ENCODE measurements at places on chromosomes 12 and 14.

GRCh38 chr14:74261288-74261687 lies 22.0 kb downstream of the VSX2 start:
- no peak for DNase-seq

- DNase-seq, result no peak
Measured at GRCh38 chr12:8080120-8080519, 2.0 kb upstream of the NECAP1 start.

- DNase-seq, result no peak
Measured at GRCh38 chr12:124397807-124398577, 103.1 kb downstream of the RFLNA start.

GRCh38 chr12:41968599-41968998 lies 176.1 kb downstream of the GXYLT1 start:
- no peak for DNase-seq

GRCh38 chr12:5043589-5044419 lies at the start of gene KCNA5:
Gene KCNA5, plus strand, starts transcription at chr12:5043879. Its CDS starts 269 bp downstream, at chr12:5044148.
- peak; percentile 71 for DNase-seq

- no peak for DNase-seq
Measured at GRCh38 chr12:68998041-68998440, 65.1 kb upstream of the CPM start.

GRCh38 chr12:101962486-101962885 lies 85.1 kb downstream of the DRAM1 start:
- no peak for DNase-seq

DNA sequence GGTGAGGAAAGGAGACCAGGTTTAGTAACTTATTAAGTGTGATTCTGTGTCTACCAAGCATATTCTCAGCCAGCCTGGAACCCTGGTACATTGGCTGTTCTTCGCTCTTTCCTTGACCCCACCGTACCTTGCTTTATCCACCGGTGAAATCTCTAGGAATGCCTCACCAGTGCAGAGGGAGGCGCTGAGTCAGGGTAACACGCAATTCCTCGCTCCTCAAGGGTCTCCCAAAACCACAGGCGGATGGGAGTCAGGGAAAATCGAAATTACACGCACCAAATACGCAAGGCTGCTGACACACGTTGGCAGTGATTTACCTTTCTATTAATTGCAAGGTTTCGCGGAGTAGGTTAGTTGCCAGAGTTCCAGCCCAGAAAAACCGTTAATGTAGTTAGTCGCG lies 845 bp downstream of the L3HYPDH start:
- DNase-seq, result peak; percentile 36

Data from femur (tissue), 1 donor.